ENCODE measurements at places on chromosomes 12 and 14.

DNA sequence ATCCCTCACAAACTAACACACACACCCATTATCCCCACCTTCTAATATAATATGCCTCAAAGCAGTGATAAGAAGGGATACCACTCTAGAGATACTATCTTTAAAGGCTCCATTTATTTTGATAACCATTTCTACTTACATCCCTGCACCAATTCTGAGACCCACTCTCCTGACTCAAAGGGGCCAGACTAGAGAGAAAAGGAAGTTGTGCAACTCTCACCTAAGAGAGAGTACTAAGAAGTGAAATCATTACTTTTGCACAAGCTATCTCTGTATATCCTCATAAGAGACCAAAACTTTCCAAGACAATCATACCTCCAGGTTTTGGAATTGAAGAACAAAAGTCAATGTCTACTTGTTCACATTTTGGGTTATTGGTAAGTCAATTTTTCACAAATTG is 45.4 kb upstream of the USP15 start:
- no peak overlapping the region for H3K4me3 ChIP-seq
- H3K27ac ChIP-seq: no peak overlapping the region
- peaks cover 5% of the 10 kb centered on the region for H3K4me1 ChIP-seq
- peaks cover 27% of the 10 kb centered on the region for H3K27me3 ChIP-seq
- no peak for DNase-seq

- no peaks in the 10 kb centered on the region for H3K27me3 ChIP-seq
- peaks cover 5% of the 10 kb centered on the region for H3K36me3 ChIP-seq
- no peak overlapping the region for H3K27ac ChIP-seq
- H3K4me1 ChIP-seq: peaks cover 9% of the 10 kb centered on the region
Observed at GRCh38 chr14:67276131-67276530, 34.9 kb downstream of the PALS1 start.

- H3K4me3 ChIP-seq: no peak overlapping the region
- no peaks in the 10 kb centered on the region for H3K36me3 ChIP-seq
- no peaks in the 10 kb centered on the region for H3K27me3 ChIP-seq
- DNase-seq: no peak
- H3K27ac ChIP-seq: no peak overlapping the region
Observed at GRCh38 chr14:39218171-39218769, 15.4 kb upstream of the MIA2 start.

DNA sequence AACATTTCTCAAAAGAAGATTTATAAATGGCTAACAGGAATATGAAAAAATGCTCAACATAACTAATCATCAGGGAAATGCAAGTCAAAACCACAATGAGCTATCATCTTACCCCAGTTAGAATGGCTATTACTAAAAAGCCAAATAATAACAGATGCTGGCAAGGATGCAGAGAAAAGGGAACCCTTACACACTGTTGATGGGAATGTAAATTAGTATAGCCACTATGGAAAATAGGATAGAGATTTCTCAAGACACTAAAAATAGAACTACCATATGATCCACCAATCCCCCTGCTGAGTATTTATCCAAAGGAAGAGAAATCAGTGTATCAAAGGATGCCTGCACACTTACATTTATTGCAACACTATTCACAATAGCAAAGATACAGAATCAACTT is 58.3 kb downstream of the GUCY2C start:
- H3K4me3 ChIP-seq: no peak overlapping the region
- no peaks in the 10 kb centered on the region for H3K36me3 ChIP-seq
- H3K27ac ChIP-seq: no peak overlapping the region
- peaks cover 8% of the 10 kb centered on the region for H3K4me1 ChIP-seq

DNA sequence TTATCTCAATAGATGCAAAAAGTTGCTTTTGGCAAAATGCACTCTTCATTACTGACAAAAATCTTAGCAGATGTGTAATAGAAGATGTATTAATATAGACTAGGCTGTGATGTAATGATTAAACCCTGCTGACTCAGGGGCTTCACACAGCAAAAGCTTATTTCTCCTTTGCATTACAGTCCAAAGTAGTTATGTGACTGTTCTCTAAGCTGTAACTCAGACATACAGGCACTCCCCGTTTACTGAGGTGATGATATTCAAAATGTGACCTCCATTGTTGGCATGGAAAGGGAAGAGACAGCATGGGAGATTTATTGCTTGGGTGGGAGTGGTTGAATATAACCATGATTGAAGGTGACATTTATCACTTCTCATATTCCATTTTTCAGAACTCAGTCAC is 331.5 kb downstream of the SNAPC1 start:
- no peaks in the 10 kb centered on the region for H3K27me3 ChIP-seq
- DNase-seq: no peak
- no peaks in the 10 kb centered on the region for H3K36me3 ChIP-seq

GRCh38 chr12:508795-509194 is 49.1 kb downstream of the B4GALNT3 start:
- H3K27me3 ChIP-seq: no peaks in the 10 kb centered on the region
- H3K4me1 ChIP-seq: peaks cover 10% of the 10 kb centered on the region
- H3K36me3 ChIP-seq: no peaks in the 10 kb centered on the region
- DNase-seq: no peak
- H3K4me3 ChIP-seq: no peak overlapping the region

GRCh38 chr12:4148418-4149056 is 125.0 kb upstream of the CCND2 start:
- peaks cover 63% of the 10 kb centered on the region for H3K4me1 ChIP-seq
- H3K27ac ChIP-seq: peak overlapping the region; percentile 29
- no peak overlapping the region for H3K4me3 ChIP-seq
- no peaks in the 10 kb centered on the region for H3K36me3 ChIP-seq
- DNase-seq: no peak

- H3K4me3 ChIP-seq: no peak overlapping the region
- no peaks in the 10 kb centered on the region for H3K36me3 ChIP-seq
- no peak for DNase-seq
Observed at GRCh38 chr14:90489306-90489705, 92.5 kb downstream of the CALM1 start.

Data from central memory CD8-positive, alpha-beta T cell (primary cell).